Nephron progenitor cell (in vitro differentiated cells): ENCODE measurements at places on chromosomes 4 and X.

- no peak for DNase-seq
Observed at GRCh38 chrX:135595543-135595942, 75.1 kb downstream of the INTS6L start.

- DNase-seq = no peak
Observed at GRCh38 chr4:37816719-37817118, 9.8 kb upstream of the PGM2 start.

- no peak for DNase-seq
Observed at GRCh38 chrX:78321809-78322208, 5.6 kb downstream of the CYSLTR1 start.

- DNase-seq = no peak
Observed at GRCh38 chr4:183729430-183730328, 70.6 kb downstream of the TRAPPC11 start.

DNA sequence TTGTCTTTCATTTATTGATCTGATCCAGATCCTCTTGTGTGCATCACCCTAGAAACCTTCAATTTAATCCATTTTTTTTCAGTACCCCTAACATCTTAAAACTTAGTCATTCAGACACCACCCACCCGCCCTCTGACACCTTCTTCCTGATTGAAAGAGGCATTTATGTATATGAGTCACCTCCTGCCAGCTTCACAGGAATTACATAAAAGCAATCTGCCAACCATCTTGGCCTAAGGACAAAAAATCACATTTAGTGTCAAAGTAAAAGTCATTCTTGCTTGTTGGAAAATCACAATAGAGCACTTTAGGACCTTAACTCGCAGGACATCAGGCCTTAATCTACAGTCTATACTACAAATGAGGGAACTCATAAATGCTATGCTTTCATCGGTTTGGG, 52.1 kb downstream of the NDST3 start:
- DNase-seq = no peak

GRCh38 chrX:48689208-48689920, 5.8 kb downstream of the WAS start:
- no peak for DNase-seq

- DNase-seq = no peak
Observed at GRCh38 chrX:54288968-54289367, 68.9 kb downstream of the WNK3 start.

DNA sequence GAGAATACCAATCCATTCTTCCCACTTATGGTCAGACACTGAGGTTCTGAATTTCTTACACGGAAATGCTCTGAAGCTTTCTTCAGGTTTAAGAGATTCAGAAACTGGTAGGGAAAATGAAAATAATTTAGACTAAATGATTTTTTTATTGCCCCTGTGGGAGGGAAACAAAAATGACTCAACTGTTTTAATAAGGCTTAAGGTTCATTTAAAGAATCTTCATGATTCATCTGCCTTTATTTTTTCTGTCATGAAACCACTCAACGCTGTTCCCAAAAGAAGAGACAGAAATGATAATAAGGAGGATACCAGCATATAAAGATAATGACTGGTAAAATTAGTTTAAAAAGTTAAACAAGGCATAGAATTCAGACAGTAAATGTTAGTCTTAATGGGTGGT, 39.3 kb upstream of the FAM47B start:
- no peak for DNase-seq

DNA sequence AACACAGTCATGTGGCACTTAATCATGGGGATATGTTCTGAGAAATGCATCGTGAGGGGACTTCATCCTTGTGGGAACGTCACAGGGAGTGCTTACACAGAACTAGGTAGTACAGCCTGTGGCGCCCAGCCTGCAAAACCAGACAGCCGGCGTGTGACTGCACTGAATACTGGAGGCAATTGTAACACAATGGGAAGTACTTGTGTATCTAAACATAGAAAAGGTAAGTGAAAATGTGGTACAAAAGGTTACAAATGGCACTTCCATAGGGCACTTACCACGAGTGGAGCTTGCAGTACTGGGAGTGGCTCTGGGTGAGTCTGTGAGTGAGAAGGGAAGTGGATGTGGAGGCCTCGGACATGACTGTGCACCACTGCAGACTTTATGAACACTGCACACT, 5.2 kb downstream of the TLR3 start:
- no peak for DNase-seq

- DNase-seq = no peak
Observed at GRCh38 chrX:71550578-71550977, 17.7 kb downstream of the OGT start.

- no peak for DNase-seq
Observed at GRCh38 chrX:135112743-135113142, 7.6 kb downstream of the ETDB start.

DNA sequence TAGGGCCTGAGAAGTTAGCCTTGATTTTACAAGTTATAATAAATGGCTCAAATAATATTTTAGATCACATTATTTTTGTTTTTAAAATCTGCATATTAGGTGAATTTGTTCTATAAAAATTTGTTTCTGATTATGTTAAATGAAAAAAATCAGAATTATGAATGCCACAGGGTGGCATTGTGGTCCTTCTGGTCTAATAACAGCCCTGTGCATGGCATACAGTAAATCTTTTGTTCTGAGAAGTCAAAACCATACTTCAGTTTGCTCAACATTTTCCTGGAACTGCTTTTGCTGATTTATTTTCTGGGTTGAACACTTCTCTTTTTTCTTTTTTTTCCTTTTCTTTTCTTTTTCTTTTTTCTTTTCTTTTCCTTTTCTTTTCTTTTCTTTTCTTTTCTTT, 101.0 kb upstream of the UBQLN2 start:
- no peak for DNase-seq

- no peak for DNase-seq
Observed at GRCh38 chr4:73450398-73451004, 14.5 kb downstream of the AFP start.

GRCh38 chr4:168541266-168541953, 44.6 kb downstream of the PALLD start:
- DNase-seq = no peak

DNA sequence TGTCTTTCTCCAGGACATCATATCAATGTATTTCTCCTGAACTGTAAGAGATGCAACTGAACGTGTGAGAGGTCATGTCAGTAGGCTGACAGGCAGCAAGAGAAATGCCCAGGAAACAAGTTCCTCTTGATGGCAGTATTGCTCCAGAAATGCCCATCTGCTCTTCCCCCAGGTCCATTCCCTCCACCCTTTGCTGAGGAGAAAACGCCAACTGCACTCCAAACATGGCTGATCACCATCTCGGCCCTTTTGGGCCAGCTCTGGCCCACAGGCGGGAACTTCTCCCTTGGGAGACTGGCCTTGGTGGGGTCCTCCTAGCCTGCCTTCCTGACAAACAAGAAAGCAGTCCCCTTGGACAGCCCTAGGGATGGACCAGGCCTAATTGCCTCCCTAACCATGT, 276.5 kb upstream of the AGTR2 start:
- DNase-seq = no peak

DNA sequence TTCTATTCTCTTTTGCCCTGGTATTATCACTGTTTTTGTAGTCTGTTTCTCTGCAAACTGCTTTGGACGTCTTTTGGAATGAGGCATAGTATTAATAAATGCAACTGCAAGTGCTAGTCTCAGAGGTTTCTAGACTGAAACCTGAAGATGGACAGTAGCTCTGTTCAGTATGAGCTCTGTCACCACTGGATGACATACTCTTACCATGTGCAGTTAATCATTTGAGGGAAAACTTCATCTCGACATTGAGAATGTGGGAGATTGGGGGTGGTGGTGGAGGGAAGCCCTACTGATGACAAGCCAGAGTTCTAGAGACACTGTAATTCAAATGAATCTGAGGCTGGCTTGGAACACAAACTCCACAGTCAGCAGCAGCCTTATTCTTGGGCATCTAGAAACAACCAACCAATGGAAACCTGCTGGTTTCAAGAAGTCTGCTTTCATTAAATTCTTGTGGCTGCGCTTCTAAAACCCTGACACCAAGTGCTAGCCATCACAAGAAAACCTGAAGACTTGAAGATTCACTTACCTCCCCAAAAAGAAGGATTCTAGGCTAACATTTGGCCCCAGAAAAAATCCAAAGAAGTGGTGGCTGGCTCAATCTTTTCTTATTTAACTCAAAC, 161.7 kb downstream of the RASL11B start:
- no peak for DNase-seq

DNA sequence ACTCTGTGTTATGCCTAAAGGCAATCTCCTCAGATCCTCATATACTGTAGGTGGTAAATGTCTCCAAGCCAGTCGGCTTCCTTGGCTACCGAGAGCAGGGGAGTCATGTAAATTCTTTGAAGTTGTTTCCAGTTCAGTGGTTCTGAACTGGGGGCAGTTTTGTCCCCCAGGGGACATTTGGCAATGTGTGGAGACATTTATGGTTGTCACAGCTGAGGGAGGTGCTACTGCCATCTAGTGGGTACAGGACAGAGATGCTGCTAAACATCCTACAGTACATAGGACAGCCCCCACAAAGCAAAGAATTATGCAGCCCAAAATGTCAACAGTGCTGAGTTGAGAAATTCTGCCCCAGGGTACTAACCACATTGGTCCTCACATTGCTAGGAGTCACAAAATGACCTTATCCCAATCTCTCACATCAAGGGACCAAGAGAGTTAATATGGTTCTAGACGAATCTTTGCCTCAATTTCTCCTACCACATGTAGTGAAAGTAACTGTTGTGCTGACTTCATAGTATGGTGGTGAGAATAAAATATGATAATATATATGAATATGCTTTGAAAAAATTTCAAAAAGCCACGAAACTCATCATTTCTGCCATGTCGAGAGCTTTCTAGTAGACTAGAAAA, 104.4 kb upstream of the ARHGAP24 start:
- peak; percentile 66 for DNase-seq

- no peak for DNase-seq
Observed at GRCh38 chrX:134732152-134732551, 73.9 kb upstream of the PLAC1 start.

GRCh38 chr4:157667836-157668235, 447.3 kb downstream of the GRIA2 start:
- DNase-seq = no peak

DNA sequence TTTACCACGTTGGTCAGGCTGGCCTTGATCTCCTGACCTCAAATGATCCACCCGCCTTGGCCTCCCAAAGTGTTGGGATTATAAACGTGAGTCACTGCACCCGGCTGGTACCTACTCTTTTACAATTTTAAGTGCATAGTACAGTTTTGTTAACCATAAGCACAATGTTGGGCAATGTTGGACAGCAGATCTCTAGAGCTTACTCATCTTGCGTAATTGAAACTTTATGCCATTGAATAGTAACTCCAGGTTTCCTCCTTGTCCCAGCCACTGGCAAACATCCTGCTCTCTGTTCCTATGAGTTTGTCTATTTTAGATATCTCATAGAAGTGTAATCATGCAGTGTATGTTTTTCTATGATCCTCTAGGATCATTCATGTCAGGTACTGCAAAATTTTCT, 9.3 kb upstream of the CPE start:
- DNase-seq = no peak

GRCh38 chr4:83701041-83701440, 165.1 kb downstream of the GPAT3 start:
- no peak for DNase-seq

DNA sequence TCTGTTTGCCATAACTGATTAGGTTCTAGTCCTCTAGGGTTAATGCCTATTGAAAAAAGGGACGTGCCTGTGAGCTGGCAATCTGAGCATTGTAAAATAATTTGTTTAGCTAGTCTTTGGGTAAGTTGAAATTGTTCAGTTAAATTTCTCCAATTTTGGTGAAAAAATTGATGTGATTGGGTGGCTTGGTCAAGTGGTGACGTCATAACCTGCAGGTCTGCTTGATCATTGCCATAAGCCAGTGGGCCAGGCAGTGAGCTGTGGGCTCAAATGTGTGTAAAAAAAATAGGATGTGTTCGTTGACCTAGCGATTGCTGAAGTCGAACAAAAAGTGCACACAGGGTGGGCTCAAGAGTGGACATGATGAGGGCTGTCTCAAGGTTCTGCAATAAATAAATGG, 193.3 kb downstream of the ZC4H2 start:
- no peak for DNase-seq

DNA sequence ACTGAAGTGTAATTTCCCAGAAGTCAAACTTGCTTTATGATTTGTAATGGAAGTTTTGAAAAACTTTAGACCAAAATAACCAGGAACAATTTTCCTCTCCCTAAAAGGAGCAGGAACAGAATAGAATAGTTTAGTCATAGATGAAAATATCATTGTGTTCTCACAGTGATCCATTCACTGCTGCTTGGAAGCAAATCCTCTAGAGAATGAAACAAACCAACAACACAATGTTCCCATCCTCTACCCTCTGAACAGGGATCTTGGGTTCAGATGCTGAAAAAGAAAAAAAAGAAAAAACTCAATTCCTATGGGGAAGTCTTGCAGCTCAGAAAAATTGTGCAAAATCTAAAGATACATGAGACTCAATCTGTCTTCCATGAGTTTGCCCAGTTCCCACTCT, 12.2 kb downstream of the DSPP start:
- DNase-seq = no peak

GRCh38 chr4:106530821-106531220, 162.2 kb upstream of the GIMD1 start:
- DNase-seq = no peak

- no peak for DNase-seq
Observed at GRCh38 chrX:16654093-16654492, 4.1 kb downstream of the S100G start.

DNA sequence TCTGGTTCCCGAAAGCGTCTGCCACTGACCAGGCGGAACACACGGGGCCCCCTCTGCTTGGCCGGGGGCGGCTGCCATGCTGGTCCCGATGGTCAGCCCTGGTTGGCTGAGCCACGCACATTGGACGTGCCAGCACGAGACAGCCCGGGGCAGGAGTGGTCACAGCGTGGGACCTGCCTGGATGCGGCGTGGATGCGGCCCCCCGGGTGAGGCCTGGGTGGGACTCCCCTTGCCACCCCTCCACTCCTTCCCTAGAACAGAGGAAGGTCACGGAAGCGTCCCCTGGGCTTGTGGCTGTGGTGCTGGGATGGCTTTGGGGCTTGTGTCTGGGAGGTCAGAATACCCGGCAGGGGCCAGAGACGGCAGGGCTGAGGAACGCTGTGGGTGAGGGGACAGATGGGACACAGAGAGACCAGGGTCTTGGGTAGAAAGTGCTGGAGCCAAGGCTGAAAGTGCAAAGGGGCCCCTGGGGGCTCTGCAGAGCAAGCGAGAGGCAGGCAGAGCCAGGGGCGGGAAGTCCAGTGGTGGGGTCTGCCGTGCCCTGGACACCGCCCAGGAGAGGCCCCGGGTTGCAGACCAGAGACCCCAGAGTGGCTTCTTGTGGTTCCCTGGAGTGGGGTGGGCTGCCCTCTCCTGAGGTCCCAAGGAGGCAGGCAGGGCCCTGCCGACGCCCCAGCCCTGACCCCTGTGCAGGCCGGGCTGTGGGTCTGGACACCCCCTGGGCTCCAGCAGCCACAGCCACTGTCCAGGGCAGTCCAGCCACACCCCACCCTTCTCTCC, 8.6 kb upstream of the CPLX1 start:
- no peak for DNase-seq

DNA sequence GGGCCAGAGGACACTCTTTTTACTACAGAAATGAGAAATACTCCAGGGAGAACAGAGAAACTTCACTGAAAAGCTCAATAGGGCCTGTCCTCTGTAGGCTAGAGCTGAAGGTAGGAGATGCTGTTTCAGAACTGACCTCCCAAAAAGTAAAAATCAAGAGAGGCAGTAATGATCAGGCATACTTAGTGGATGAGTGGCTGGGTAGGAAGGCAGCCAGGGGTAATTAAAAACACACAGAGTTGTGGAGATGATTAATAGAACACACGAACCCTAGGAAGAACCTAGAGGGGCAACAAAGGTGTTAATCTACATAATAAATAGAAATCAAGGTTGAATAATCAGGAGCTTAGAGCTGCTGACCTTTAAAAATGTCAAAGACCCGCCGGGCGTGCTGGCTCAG, 582.4 kb upstream of the ADGRL3 start:
- DNase-seq = no peak
